ENCODE measurements at places on chromosomes 12 and 14.

DNA sequence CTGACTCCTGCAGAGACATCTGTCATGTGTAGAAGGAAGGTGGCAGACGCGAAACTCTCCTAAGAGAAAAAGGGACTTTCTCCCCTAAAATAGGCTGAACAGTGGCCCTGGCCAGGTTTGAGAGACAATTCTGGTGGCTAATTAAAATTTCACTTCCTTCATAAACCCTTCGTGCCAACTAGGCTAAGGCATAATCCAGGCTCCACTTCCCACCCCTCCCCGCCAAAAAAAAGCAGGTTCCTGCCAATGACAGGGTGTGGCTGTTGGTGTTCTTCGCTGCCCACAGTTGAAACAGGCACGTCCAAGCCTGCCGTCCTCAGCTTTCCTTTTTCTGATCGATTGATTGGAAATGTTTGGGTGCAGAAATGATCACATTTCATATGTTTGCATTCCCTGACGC is 144.6 kb downstream of the GCH1 start:
- DNase-seq, result no peak

GRCh38 chr12:51793201-51793600 is 55.3 kb downstream of the FIGNL2 start:
- peak; percentile 45 for DNase-seq

- DNase-seq, result no peak
Observed at GRCh38 chr12:111598637-111599452, at the start of gene ATXN2. ATXN2 (minus strand) TSS chr12:111599315; CDS start chr12:111599034, 281 bp downstream.

- DNase-seq, result no peak
Observed at GRCh38 chr14:59238216-59238615, 49.7 kb downstream of the DAAM1 start.

DNA sequence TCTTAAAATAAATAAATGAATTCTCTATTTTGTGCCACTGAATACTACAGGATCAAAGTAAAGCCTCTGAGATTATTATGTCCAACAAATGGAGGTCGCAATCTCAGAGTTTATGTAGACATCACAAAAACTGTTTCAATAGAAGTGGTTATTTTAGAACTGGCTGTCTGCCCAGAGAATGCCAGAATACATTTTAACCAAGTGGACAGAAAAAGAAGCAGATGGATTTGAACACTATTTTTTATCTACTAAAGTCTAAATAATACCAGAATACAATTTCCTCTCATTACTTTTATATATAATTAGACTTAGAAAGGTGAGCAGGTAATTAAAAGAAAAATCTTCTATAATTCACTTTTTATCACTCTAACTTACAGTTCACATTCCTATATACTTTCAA is 118.3 kb downstream of the MED13L start:
- peak; percentile 62 for DNase-seq

DNA sequence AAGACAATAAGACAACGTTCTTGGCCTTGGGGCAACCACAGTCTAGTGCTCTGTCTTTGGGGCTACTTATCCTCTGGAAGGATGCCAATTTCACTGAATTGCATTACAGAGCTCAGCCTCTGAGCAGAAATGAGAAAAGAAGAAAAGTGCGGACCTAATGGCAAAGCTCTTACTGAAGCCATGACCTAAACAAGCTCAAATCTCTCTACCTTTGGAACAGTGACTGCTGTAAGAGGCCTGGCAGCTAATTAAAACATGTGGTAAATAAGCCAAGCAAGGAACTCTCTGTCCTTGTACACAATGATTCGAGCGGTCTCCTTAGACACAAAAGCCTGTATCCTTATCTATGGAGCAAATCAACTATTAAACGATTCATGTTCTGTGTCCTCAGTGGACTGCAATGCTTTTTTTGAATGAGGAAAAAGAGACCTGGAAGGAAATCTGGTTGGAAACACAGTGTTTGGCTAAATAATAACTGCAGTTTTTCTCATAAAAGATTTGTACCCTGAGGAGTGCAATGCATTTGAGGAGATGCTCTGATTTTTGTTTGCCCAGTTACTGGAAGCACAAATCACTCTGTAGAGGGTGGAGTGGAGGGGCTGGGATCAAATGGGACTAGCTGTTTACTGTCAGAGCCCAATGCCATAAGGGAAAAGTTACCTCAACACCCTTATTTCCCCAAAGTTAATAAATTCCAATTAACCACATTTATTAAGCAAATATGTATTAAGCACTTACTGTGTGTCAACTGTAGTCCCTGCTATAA is 113.9 kb downstream of the NDUFA12 start:
- no peak for DNase-seq

DNA sequence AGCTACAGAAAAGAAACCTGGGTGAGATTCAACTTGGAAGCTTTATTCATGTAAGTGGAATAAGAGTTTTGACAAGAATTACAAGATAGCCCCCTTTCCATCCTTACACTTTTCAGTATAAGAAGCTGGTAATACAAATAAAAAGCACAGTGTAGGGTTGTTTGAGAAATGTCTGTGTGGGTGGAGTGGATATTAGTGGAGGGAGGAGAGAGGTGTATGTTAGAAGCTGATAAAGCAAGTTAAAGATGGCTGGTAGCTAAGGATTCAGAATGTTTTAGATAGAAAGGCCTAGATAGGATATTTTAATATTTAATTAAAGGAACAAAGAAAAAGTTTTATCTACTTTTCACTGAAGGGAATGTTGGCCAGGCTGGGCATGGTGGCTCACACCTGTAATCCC is 12.5 kb downstream of the CFAP54 start:
- no peak for DNase-seq

DNA sequence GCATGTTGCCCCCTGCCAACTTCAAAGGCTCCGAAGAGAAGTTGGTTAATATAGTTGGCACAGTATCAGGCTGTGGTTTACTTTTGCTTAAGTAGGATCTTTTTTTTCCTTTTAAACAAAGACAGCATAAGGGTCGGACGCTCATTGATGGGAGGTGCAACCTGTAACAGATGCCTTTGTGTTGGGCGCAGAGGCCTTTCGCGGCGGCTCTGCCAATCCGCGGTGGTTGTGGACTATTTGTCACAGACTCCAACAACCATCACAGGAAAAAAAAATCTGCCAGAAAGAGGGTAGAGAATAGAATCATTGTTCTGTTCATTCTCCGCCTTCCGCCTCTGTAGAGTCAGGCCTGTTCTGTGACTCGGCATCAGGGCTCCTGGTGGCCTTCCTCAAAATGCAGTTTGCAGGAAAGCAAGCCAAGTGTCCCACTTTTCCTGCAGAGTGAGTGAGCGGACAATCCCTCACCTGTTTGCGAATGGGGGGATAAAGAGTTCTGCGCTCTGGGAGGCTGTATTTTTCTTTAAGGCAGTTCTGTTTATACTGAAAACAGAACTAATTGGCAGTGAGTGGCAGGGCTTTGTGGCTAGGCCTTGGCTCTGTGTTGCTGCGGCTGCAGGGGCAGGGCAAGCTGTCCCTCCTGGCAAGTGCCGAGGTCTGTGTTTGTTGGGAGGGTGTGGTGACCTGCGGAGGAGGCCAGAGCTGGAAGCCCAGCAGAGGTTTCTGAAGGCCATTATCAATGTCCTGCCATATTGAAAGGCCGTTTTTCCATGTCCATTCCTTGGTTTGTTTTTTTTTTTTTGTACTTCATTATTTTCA is 83.0 kb upstream of the PIWIL1 start:
- DNase-seq, result no peak

DNA sequence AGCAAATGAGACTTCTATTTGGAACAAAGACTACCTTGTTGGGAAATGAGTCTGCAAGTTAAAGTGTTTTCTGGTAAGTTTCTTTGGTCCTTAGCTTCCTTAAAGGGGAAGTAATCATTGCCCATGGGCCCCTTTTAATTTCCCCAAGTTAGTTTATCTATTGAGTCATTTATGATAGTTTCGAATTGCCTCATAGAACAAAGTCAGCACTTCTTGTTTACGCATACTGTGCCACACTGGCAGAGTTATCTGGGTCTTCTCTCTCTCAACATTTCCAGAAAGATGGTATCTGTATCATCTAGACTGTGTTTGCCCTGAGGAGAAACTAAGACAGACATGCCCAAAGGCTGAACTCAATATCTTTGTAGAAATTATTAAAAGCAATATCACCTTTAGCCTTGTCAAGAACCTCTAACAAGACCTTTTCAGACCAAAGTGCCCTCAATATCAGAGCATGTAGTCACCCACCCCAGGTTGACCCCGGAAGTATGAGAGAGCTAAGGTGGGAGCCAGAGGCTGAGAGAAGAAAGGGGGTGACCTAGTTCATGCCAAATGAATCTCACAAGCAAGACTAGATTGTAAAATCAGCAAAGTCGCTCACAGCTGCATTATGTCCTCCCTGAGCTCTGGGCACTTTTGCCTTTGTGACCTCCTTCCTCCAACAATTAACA is 40.0 kb downstream of the GPR65 start:
- no peak for DNase-seq

DNA sequence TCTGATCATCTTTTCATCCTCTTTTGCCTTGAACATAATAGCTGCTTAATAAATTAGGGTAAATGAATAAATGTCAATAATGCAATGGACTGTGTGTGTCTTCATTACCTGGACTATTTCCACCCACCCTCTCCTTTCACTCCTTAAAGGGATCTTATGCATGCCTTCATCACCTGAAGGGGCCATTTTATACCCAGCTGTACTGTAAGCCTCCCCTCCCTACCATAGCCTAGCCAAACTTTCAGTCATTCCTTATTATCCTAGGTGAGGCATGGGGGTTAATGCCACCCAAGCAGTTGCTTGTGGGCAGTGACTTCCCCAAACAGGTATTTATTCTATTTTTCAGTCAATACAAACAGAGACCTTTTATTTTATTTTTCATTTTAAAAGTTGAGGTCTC is 127.8 kb upstream of the PARP11 start:
- DNase-seq, result no peak

DNA sequence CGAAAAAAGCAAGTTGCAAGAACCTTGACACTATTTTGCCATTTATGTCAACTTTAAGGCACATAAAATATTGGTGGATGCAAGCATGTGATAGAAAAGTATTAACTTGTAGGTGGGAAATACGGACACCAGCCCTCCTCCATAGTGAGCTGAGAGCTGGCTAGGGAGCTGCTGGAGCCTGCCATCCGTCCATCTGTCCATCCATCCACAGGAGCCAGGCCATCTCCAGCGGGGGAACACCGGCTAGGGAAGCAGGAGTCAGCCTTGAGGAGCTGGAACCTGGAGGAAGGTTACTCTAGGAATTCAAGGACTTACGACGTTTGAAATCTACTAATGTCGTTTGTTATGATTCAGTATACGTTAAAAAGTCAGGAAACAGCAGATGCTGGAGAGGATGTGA is 120.7 kb upstream of the C14orf180 start:
- DNase-seq, result no peak

DNA sequence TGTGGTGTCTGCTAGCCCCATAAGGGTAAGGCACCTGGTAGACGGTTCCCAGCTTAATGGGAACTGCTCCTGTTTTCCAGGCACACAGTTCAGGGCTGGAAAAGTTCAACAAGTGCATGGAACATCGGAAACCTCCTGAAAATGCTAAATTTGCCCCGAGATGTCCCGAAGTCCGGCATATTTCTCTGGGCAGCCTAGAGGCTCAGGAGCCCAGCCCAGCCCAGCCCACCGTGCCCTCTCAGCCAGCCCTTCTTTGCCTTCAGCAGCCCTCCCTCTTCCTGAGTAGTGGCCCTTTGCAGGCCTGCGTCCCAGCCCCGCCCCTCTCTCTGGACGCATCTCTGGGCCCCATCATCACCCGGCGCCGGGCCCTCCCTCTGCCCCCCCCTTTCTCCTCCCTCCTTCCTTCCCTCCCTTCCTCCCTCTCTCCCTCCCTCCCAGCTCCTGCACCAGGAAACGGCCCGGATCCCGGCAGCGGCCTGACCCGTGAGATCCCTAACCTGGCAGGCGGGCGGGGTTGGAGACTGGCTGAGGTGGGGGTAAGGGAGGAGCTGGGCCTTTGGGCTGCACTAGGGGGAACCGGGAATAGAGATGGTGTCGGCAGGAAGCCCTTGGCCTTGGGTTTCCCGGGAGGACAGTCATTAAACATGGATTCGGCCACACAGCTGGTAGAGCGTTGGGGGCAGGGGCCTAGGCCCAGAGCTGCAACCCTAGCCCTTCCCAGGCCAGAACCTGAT is at the start of gene BCL2L2:
Gene BCL2L2 (plus strand): TSS at position 422 of the 734 bp plus-strand sequence. CDS start 935 bp downstream, outside the sequence.
- peak; percentile 83 for DNase-seq

- DNase-seq, result no peak
Observed at GRCh38 chr14:104694475-104694950, 5.1 kb downstream of the INF2 start.

DNA sequence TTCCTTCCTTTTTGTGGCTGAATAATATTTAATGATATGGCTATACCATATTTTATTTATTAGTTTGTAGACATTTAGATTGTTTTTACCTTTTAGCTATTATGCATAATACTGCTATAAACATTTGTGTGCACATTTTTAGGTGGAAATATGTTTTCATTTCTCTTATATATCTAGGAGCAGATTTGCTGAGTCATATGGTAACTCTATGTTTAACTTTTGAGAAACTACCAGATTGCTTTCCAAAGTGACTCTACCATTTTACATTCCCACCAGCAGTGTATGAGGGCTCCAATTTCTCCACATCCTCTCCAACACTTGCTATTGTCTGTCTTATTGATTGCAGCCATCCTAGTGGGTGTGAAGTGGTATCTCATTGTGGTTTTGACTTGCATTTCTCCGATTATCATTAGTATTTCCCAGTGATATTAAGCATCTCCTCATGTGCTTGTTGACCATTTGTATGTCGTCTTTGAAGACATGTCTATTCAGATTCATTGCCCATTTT is 160.2 kb downstream of the KICS2 start:
- DNase-seq, result no peak

GRCh38 chr14:83300476-83301064 is 1766.9 kb upstream of the SEL1L start:
- peak; percentile 38 for DNase-seq

DNA sequence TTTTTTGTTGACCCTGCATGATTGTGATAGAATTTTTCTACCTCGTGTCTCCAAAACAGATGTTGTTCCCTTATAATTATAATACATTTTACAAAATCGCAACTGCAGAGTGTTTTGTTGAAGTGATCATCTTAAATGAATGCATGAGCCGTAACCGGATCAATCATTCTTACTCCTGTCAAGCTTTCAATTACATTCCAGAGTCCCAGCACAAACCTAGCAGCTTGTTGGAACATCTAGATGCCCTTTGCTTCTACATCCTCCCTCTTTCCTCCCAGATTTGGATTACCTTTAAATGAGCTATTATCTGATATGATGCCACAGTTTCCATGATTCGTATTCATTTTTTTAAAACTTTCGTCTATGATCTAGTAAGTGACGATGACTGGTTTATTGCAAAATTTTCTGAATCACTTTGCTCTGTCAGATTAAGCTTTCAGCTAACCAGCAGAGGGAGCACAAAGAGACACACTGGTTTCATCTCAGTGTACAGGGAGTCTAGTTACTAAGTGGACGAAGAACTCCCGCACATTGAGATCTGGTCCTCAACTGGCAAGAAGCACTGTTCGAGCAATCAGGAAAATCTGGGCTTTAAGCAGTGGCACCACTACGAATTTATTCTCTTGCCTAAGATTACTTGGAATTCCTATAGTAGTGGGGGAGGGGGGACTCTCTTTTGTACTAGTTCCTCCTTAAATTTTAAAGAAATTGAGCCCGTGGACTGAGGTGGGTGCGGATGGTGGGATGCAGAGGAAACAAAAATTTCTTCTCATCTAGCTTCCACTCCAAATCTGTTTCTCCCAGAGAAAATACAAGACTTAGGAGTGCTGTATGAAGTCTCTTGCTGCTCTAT is 40.9 kb downstream of the TSHR start:
- peak; percentile 92 for DNase-seq

- peak; percentile 76 for DNase-seq
Observed at GRCh38 chr12:112978163-112979040, at the start of gene OAS2. OAS2 (plus strand) TSS chr12:112978519; CDS start chr12:112978609, 90 bp downstream.

Data from fibroblast of mammary gland (primary cell).